CD4-positive, alpha-beta T cell treated with Interferon alpha-2 for 1 hour (primary cell): ENCODE measurements at places on chromosomes 11 and 22.

DNA sequence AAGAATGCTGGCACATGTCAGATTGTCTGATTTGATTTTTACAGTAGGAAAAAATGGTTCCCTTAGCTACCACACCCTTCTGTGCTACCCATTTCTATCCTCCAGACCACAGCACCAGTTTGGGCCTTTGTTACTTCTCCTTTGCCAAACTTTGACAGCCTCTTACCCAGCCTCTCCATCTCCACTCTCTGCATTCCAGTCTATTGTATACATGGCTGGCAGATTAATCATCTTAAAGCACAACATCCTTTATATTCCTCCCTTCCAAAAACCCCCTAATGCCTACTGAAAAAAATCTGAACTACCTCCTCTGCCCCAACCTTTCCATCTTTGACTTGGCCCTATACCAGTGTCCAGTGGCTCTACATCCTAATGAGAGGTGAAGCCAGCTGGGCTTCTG lies 10.8 kb upstream of the PANX1 start:
- DNase-seq: no peak

DNA sequence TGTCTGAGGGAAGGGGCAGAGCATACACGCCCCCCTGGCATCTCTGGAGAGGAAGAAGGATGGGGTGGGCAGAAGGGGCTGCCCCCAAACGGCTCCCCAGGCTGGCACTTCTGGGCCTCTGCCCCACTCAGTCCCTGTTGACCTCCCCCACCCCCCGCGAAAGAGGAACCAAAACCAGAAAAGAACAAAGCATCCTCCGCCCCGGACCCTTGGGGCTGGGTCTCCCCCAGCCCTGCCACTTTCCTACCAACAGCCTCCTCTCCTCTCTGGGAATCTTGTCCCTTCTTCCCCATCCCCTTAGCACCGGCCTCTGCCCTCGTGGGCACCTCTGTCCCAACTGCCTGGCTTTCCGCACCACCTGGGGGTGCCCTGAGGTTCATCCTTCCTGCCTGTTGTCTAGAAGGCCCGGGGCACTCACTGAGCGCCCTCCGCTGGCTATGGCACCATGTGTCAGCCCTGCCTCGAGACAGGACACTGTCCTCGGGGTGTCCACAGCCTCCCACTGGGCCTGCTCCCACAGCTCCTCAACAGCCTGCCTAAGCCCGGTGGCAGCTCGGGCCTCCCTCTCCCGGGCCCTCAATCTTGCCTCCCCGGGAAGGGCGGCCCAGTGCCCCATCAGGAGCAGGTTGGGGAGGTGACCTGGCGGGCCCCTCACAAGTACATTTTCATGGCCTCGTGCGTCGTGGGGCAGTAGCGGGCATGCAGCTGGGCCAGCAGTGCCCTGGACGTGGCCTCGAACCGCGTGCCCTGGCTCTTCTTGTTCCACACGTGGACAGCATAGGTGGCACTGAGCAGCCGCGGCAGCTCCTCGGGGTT lies 28.2 kb downstream of the A4GALT start:
- no peak for DNase-seq

- no peak for DNase-seq
Measured at GRCh38 chr11:10896493-10896892, 38.6 kb upstream of the ZBED5 start.

- DNase-seq: no peak
Measured at GRCh38 chr11:72673943-72674828, at the start of gene PDE2A. Gene PDE2A, minus strand, starts transcription at chr11:72674422. Its CDS starts 215 bp downstream, at chr11:72674207.

DNA sequence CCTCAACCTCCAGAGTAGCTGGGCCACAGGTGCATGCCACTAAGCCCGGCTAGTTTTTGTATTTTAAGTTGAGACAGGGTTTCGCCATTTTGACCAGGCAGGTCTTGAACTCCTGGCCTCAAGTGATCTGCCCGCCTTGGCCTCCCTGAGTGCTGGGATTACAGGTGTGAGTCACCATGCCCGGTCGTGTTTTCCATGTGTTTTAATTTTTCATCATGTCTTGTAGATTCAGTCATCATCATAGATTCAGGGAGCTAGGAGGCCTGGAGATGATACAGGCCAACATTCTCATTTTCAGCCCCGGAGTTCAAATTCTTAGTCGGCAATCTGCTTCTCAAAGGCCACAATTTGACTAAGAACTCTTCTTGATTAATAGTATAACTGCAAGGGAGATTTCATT lies 73.5 kb upstream of the GRAMD1B start:
- no peak for DNase-seq

DNA sequence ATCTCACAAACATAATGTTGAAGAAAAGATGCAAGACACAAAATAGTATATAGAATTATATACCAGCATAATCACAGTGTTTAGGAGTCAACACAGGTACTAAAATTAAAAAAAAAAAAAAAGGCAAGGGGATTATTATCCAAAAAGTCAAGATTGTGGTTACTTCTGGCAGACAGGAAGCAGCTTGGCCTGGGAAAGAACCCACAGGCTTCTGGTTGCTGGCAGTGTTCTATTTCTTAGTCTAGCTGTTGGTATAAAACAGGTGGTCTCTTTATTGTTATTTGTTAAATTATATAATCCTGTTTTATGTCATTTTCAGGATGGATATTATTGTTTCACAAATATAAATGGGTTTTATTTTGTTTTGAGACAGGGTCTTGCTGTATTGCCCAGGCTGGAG lies 54.0 kb downstream of the C11orf58 start:
- DNase-seq: no peak

GRCh38 chr11:62727872-62728170 lies 465 bp upstream of the TTC9C start:
- DNase-seq: peak; percentile 91

- no peak for DNase-seq
Measured at GRCh38 chr11:7830740-7831139, 34.0 kb upstream of the OR5P2 start.

DNA sequence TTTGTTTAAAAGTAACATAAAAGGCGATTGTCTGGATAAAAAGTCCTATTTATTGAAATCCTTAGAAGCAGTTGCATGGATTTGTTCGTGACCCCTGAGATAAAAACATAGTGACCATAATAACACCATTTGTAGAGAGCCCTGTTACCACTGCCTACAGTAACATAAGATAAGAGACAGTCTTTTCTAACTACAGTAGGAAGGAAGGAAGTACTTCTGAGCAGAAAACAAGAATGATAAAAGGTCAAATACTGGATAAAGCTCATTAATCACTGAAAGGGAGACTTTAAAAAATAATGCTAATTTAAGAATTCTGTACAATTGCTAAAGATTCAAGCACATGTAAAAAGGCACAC lies 47.1 kb upstream of the SOX6 start:
- DNase-seq: no peak

GRCh38 chr11:129117595-129118350 lies 74.4 kb downstream of the ARHGAP32 start:
- peak; percentile 63 for DNase-seq

GRCh38 chr22:37487571-37487970 lies 1.4 kb upstream of the MFNG start:
- no peak for DNase-seq

DNA sequence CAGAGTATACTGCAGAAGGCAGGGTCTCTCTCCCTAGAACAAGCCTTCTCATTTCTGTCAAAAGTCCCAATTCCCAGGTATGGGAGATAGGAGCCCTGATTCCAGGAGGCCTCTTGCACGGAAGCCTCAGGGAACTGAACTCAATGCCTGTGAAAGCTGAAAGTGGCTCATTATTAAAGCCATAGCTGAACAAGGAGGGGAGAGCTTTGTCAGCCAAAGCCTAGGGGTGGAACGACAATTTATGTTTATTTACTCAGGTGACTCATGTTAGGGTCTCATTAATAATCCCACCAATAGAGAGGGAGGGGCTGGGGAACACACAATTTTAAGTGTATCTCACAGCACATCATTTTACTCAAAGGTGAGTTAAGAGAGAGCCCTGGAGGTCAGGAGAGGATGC lies 44.9 kb downstream of the DSCAML1 start:
- DNase-seq: no peak

- DNase-seq: no peak
Measured at GRCh38 chr11:1785749-1786413, 22.2 kb upstream of the CTSD start.

GRCh38 chr22:50606946-50607658 lies 6.5 kb downstream of the MAPK8IP2 start:
- no peak for DNase-seq

DNA sequence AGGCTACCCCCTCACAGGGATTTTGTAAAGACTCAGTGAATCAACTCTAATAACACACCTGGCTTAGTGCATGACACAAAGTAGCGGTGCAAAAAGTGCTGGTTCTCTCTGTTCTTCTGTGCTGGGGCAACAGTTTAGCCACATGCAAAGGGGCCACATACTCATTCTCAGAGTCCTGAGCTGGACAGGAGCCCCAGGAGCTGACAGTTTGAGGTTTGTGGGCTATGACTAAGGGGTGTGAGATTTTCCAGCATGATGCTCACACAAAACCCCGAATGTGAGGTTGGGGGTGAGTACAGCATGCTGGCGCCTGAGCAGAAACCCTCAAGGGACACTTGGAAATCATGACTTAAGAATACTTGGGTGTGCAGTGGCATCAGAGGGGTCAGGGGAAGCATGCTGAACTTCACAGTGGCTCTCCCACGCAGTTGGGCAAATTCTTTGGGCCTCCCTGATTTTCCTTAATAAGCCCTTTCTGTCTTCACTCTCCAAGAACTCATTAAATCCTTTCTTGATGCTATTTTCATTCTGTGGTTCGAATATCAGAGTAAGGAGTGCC lies 31.0 kb downstream of the TMPRSS5 start:
- DNase-seq: no peak

DNA sequence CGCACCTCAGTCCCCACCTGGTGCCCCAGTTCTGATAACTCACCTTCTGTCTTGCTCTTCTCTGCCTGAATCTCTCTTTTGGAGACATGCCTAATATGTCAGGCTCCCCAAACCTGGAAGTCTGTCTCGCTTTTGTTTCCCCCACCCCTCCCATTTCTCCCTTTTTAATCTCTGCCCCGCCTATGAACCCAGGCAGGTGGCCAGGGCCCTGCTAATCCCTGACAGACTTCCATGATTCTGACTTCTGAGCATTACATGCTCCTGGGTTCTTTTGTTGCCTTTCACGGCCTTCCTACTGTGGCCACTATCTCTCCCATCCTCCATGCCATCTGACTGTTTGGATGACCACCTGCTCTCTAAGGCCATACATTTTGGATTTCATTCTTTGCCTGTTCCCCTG lies 1120.9 kb upstream of the CCDC90B start:
- DNase-seq: no peak

- no peak for DNase-seq
Measured at GRCh38 chr11:1889941-1890855, 1.5 kb downstream of the PRR33 start.

- no peak for DNase-seq
Measured at GRCh38 chr11:110473706-110474105, 44.0 kb downstream of the FDX1 start.

DNA sequence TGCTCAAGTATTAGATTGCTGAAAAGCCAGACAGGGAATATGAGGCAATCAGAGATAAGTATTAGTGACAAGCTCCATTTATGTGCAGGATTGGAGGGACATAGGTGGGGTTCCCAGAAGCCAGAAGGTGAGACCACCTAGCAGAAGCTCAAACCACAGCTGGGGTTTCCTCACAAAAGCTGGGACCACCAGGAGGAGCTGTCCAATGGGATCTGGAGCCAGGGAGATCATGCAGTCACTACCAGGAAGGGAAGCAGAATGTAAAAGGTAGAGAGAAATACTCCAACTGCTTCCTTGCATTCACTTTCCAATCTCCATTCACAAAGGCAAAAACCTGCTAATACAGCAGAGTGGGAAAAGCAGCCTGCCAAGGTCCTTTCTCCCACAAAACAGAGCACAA lies 5.2 kb upstream of the FSHB start:
- no peak for DNase-seq

DNA sequence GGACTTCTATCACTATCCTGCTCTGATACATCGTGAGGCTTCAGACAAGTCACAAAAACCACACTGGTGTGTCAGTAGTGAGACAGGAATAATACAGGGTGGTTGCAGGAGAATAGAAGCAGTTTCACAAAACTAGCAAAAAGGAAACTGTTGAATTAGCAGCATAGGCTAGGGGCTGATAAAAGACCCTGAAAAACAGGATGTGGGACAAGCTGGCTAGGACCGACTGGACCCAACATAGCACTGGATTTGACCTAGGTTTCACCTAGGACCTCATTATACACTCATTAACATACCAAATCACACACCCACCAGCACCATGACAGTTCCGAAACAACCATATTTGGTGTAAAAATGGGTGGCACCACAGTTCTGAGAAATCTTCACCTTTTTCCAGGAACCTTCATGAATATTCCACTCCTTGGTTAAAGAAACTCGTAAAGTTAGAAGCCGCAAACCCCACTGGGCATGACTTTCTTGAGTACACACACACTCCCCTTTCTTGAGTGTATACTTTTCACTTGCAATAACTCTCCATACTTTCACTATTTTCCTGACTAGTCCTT lies 76.2 kb downstream of the SLC1A2 start:
- peak; percentile 79 for DNase-seq

DNA sequence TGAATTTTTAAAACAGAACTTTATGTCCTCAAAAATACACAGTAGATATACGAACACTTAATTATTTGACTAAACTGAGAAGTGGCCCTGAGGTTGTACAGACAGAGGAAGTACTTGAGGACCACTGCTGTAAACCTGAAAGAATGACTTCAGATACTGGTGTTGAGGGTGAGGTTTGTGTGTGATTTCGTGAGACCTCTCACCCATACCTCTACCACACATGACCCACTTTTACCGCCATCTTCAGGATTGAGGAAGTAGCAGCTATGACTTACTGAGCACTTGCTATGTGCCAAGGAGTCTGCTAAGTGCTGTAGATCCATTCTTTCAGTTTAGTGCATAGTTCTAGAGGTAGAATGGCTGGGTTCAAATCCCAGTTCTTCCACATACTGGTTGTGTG lies 21.9 kb downstream of the MMP13 start:
- DNase-seq: no peak

DNA sequence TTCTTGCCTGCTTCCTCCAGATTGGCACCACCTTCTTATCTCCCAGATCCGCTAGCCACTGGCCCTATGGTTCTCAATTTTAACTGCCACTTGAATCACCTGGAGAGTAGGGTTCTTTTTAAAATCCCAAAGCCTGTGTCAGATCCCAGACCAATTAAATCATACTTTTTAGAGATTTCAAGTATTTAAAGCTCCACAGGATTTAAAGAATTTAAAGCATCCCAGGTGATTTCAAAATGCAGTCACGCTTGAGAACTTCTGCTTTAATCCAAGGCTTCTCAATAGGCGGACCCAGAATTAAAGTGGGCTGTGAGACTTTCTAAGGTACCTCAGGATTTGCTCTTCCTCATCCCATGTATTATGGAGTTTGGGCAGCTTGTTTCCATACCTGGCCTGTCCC lies 400.0 kb downstream of the SOX6 start:
- no peak for DNase-seq

DNA sequence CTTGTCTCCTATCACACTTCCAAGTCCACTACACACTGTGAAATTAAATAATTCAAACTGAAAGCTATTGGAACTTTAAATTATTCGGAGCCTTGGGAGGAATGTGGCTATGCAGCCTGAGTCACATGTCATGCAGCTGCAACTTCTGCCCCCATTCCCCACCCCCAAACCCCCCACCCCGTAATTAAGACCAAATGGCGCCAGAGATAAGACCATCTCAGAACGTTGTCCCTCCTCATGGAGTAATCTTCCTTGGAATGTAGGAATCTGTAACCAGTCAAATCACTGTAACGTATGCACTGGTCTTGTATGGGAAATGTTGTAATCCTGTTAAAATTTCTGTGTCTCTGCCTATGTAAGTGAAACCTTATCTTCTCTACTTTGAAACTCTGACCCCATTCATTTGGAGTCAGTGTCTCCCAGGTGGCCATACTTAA lies 37.0 kb downstream of the GAB2 start:
- no peak for DNase-seq

GRCh38 chr22:47619631-47620030 lies 857.2 kb downstream of the TBC1D22A start:
- DNase-seq: no peak

GRCh38 chr11:10480026-10480425 lies 25.0 kb downstream of the AMPD3 start:
- DNase-seq: no peak
